ENCODE measurements at places on chromosomes 1 and 21. TPM values are rescaled to one million over a fixed set of nuclear protein-coding genes. Genes with fewer than 3 reads are reported as not detected.

Gene RHBDL2
- total RNA-seq = not detected

Gene C1orf174
- 26.0 TPM for total RNA-seq

Gene CCDC30
- 0.81 TPM for total RNA-seq

Gene KCNE2
- total RNA-seq = not detected
